ENCODE measurements at places on chromosomes 3 and 15.

DNA sequence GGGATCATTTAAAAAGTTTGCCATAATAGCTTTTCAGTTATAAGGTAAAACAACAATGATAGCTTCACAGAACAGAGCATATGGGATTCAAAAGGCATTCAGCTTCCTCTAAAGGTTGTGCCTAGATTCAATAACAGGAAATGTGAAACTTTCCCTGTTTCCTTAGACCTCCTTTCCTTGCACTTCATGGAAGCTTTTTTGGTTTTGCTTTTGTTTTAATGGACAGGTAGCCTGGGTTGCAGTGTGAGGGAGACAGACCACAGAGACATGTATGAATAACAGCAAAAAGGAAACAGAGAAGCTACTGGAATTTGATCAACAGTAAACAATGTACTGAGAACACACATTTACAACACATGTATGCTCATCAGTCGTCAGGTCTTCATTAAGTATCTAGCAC, 2.3 kb upstream of the TNFAIP8L3 start:
- no peak for DNase-seq

- peak; percentile 15 for DNase-seq
Observed at GRCh38 chr3:146256851-146257486, 6.1 kb upstream of the PLSCR4 start.

DNA sequence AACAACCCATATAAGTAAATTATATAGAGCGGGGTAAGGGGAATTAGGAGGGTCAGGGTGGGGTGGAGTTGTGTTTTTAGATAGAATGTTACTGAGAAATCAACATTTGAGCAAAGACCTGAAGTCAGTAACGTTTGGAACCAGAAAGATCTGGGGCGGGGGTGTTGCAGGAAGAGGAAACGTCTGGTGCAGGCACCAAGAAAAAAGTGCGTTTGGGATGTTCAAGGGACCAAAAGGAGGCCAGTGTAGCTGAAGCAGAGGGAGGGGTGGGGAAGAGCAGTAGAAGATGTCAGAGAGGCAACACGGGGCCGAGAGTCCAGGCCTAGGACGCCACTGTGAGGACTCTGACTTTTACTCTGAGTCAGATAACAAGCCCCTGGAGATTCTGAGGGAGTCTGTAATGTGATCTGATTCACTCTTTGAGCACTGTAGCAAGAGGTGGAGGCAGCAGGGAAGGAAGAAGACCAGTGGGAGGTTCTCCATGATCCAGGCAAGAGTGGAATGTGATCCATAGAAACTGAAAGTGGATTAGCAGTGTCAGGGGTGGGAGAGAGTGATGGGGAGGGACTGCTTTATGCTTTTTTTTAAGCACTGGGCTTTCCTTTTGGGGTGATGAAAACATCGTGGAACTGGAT, 179.3 kb upstream of the CHRM5 start:
- DNase-seq = peak; percentile 89

GRCh38 chr3:184662187-184662586, 49.7 kb downstream of the MAGEF1 start:
- DNase-seq = peak; percentile 36

DNA sequence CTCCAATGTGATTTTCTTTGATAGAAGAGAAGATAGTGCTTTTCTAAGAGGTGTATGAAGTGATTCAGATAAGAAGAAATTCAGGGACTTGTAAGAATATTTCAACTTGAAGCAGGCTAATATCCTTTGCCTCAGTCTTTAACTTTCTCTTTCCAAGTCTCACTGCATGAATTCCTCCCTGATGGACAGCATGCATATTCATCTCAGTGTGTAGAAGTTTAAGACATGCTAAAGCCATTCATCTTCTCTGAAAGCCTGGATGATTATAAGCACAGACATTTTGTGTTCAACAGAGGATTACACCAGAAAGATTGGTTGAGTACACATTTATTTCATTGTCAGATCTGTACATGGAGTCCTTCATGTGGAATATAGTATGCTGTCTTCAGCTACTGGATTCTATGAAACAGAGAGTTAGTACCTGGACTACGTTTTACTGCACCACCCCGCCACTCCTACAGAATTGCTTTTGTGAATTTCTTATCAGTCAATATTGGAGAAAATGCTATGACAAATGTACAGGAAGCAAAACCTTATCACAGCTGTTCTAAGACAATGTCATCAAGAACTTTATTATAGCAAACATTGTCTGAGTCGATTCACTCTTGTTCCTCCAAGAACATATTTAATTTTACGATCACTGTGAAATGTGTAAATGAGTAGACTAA, 1346.1 kb downstream of the OTOL1 start:
- no peak for DNase-seq

- DNase-seq = peak; percentile 50
Observed at GRCh38 chr3:128971421-128972100, 22.3 kb downstream of the CFAP92 start.

DNA sequence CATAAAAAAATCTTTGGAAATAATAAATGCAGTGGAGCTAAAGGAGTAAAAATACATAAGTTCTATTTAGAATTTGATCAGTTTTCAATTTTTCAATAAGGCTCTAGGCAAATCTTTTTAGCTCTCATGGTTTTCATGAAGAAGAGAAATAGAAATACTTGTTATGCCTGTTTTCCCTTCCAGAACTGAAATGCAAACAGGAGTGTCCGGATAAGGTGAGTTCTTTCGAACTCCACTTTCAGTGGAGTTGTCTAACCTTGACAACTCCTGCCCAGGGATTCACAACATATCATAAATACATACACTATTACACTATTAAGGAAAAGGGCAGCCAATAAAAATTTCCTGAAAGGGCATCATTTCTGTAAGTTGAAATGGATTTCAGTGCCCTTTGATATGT, 216.4 kb upstream of the SLC2A2 start:
- DNase-seq = no peak

GRCh38 chr3:157618075-157618760, 115.0 kb upstream of the VEPH1 start:
- DNase-seq = peak; percentile 85

- no peak for DNase-seq
Observed at GRCh38 chr15:101183226-101183930, 68.5 kb downstream of the CHSY1 start.

DNA sequence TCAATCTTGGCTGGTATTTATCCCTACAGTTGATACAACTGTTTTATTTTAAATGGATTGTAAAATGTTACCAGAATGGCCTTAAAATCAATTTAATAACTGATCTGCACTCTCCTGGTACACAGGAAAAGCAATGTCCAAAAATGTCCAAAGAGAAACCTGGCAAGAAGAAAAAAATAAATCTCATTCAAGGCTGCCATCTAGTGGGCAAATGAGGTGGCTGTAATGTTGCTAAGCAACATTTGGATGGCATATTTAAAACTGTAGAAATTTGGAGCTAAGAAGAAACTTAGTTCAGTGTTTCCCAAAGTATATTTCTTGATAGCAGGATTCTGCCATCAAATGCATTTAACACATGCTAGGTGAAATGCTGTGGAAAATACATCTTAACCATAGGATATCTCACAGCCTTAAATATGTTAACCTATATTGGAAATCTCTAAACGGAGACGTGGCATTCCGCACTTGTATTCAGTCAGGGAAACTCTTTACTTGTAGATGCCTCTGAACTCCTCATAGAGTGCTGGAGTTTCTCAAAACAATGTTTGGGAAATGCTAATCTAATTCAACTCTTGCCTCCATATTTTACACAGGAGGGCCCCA, 216.8 kb downstream of the ERC2 start:
- DNase-seq = peak; percentile 64

GRCh38 chr3:113551820-113552219, 19.5 kb downstream of the SIDT1 start:
- DNase-seq = no peak

- DNase-seq = no peak
Observed at GRCh38 chr15:63626955-63627354, 29.8 kb downstream of the FBXL22 start.

DNA sequence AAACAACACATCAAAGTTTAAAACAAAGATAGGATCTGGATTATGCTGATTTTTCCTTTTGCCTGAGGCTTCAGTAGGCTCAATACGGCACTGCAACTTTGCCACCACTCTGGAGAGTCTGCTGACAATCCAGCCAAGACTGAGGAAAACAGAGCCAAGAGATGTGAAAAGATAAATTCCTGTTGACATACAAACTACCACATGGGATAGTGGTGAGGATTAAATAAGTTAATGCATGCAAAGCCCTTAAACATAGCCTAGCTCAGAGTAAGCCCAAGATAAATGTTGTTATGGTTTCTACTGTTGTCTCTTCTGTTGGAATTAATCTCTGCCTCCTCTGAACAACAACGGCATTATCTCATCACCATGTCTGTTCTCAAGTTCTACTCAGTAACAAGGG, 245.9 kb upstream of the LMCD1 start:
- DNase-seq = no peak

GRCh38 chr3:127544192-127544802, 46.2 kb downstream of the TPRA1 start:
- DNase-seq = peak; percentile 60

DNA sequence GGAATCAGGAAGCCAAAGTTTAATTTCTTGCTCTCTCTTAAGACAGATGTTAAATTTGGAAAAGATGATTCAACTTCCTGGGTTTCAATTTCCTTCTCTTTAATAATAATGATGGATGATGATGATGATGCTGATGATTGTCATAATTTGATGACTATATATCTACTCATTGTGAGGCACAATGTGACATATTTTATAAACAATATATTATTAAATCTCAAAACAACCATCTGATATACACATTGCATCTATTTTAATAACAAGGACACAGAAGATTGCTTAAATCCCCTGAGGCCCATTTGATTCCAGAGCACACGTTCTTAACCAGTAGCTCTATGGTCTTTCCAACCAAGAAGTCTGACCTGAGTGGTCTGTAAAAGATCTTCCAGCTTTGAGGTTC, 124.0 kb downstream of the CNTN6 start:
- DNase-seq = peak; percentile 51

- no peak for DNase-seq
Observed at GRCh38 chr15:92883163-92883875, 16.8 kb upstream of the CHD2 start.

GRCh38 chr3:194500198-194500597, 13.4 kb upstream of the ATP13A3 start:
- no peak for DNase-seq

- DNase-seq = no peak
Observed at GRCh38 chr15:46766021-46766420, 951.3 kb upstream of the SEMA6D start.

DNA sequence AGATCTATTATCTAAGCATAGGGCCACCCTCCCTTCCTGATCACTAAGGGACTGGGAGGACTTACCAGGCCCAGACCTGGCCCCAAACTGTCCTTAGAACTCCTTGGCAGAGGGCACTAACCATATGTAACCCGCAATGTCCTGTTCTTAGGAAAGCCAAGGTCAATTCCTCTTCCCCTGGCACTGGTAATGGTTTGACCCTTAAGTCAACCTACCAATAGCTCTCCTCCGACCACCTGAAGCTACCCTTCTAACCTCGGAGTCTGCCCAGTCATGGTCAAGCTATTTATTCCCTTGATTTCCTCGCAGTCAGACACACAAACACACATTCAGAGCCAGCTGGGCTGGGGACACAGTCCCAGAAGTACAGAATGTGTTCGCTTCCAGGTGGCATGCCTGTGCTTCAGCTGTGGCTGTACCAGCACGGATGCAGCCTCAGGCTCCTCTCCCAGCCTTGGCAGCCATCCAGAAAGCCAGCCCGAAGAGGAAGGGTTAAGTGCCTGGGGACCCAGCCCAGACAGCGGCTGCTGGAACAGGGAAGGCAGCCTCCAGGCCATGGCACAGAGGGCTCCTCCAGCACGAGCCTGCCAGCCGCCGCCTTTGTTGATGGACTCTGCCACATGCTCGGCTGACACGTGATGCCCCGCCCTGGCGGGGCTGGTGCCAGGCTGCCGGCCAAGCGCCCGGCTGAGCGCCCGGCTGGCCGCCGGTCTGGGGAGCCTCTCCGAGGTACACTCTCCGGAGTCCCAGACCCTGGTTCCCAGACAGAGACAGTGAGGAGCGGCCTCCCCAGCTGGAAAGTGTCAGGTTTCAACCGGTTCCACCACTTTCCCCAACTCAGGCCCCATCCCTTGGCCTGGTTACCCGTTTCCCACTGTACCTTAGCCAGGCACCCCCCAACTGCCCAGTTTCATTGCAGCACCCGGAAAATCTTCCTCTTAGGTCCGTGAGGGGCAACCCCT, 5.5 kb downstream of the BMF start:
- DNase-seq = peak; percentile 71

DNA sequence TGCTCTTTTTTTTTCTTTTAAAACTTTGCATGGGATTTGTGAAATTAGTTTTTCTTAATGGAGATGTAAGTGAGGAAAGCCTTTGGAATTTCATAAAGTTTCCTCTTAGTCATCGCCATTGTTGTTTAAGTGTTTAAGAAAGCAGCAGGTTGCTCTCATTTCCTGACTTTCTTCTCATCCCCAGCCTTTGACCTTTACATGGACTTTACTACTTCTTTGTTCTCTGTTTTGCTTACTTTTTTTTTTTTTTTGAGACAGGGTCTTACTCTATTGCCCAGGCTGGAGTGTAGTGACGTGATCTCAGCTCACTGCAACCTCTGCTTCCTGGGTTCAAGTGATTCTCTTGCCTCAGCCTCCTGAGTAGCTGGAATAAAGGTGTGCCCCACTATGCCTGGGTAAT, 38.6 kb downstream of the FBXL2 start:
- DNase-seq = peak; percentile 44

GRCh38 chr3:155804323-155804722, 1.8 kb downstream of the C3orf33 start:
- no peak for DNase-seq

- peak; percentile 52 for DNase-seq
Observed at GRCh38 chr3:40054568-40055222, 245.3 kb downstream of the MYRIP start.

DNA sequence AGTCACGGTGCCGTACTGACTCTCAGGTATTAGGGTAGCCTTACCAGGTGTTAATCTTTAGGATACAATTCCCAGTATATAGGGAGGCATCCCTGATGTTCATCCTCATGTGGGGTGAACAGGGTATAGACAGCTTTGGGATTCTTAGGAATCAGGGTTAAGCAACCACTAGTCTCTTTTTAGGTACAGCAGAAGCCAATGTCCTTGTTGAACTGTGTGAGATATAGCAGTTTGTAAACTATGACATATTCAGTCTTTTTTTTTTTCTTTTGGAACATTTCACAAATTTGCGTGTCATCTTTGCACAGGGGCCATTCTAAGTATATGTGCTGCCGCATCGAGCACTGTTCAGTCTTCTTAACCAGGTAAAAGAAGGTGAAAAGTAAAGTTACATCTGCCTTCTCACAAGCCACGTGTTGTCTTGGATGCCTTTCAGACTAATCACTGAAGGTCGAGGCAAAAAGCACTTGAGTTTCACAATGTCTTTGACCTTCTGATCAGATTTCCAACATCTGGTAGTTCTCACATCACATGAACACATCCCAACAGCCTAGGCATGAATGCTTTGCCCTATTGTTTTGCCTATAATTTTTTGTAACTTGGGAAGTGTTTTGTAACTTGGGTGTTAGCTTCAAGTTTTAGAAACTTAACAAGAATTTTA, 17.2 kb downstream of the TSEN2 start:
- peak; percentile 92 for DNase-seq

- DNase-seq = peak; percentile 83
Observed at GRCh38 chr15:70870051-70870450, 16.1 kb upstream of the LARP6 start.
